ENCODE measurements at places on chromosomes 7 and 10.

- DNase-seq, result no peak
These were observed 38.6 kb upstream of the ARL4A start for GRCh38 chr7:12648704-12649261.

- DNase-seq, result no peak
These were observed 32.0 kb downstream of the SRRM3 start for GRCh38 chr7:76233538-76234281.

- no peak for DNase-seq
These were observed 19.9 kb upstream of the GGCT start for GRCh38 chr7:30524545-30524944.

GRCh38 chr7:102421706-102422240, 11.6 kb upstream of the ORAI2 start:
- no peak for DNase-seq

DNA sequence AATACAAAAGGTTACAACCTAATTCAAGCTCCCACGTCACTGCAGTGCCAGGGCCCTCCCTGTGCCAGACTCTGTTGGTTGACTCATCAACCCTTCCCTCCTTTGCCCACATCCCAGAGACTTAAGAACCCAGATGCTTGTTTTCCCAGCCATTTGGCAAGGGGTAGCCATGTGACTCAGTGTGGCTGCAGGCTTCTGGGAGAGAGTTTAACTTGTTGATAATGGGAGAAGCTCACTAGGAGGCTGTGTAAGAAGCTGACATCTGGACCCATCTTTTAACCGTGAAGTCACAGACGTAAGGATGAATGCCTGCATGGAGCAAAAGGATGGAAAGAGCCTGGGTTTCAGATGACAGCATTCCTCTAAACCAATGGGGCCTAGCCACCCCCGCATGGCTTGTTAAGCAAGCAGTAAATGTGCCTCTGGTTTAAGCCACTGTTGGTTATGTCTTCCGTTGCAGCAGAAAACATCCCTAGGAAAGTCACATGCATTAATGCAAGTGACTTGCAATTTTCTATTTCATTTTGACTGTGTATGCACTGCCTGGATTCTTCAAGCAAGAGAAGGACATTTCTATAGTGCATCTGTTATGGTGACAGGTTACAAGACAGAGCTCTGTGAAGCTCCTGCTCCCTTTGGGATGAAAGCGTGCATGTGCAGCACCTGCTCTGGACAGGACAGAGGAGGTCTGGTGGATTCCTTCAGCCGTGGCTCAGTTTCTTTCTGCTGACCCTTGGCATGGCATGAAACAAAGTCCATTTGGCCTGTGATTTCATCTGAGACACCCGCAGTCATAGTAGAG, 57.5 kb upstream of the CREB5 start:
- peak; percentile 24 for DNase-seq

GRCh38 chr10:5092848-5093790, 1.1 kb upstream of the AKR1C3 start:
- DNase-seq, result no peak

GRCh38 chr10:24306507-24306875, 97.6 kb downstream of the KIAA1217 start:
- no peak for DNase-seq

DNA sequence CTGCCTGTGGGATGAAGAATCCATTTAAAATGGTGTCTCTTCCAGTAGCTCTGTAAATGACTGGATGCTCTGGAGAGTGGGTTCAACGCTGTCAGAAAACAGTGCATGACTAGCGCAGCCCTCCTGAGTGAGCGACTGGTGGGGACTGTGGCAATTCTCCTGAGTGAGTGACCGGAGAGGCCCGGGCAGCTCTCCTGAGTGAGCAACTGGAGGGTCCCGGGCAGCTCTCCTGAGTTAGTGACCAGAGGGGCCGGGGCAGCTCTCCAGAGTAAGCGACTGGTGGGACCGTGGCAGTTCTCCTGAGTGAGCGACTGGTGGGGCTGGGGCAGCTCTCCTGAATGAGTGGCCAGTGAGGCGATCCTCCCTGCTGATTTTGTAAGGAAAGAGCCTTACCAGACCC, 85.5 kb downstream of the WDR37 start:
- no peak for DNase-seq

DNA sequence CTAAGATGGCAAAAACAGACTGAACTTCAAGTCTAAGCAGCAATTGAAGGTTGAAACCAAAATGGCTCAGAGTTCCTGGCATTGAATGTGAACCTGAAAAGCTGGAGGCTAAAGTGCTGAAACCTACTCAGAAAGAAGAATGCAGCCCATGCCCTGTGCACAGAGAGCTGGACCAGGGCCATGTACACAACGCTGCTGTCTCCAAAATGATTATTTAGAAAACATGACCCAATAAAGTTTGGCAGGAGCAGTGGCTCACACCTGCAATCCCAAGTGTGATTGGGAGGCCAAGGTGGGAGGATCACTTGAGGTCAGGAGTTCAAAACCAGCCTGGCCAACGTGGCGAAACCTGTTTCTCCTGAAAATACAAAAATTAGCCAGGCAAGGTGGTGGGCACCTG, 158.9 kb downstream of the AKR1D1 start:
- DNase-seq, result no peak

GRCh38 chr7:143987513-143987912, 12.6 kb upstream of the OR6B1 start:
- no peak for DNase-seq

- no peak for DNase-seq
These were observed 308.8 kb downstream of the PTPRN2 start for GRCh38 chr7:158278745-158279320.

GRCh38 chr7:25075459-25075858, 49.6 kb downstream of the CYCS start:
- no peak for DNase-seq

- no peak for DNase-seq
These were observed 1.2 kb upstream of the SDHAF3 start for GRCh38 chr7:97116308-97116707.

- DNase-seq, result no peak
These were observed 22.3 kb downstream of the CACUL1 start for GRCh38 chr10:118732245-118733165.

DNA sequence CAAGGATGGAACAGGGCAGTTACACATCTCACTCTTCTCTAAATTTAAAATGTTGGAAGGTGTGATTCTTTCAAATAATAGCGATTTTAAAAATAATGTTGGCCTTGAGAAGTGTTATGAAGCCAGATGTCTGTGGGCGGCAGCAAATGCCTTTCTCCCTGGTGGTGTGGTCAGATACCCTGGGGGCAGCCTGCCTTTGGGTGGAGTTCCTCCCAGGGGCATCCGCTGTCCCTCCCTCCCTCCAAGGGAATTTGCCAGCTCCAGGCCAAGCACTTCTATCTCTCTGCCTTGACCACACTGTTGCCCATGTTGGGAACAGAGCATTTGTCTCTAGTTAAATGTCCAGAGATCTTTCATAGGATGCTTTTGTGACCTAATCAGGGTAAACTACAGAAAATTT, 121.4 kb downstream of the POU6F2 start:
- no peak for DNase-seq

DNA sequence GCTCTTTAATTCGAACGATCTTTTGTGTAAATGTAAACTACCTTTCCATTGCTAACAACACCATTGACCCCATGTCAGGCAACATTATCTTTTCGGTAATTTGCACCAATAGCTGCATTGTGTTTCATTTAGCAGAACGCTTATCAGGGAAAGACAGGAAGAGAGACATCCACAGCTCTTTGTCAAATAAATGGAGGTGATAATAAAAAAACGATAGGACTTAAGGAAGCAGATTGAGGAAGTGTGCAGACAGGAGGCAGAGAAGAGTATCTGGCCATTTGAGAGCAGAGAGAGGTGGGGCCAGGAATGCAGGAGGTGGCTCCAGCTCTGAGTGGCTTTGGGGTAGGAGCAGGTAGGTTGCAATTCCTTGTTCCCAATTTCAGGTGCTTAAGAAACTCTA, 37.5 kb upstream of the ADARB2 start:
- no peak for DNase-seq

DNA sequence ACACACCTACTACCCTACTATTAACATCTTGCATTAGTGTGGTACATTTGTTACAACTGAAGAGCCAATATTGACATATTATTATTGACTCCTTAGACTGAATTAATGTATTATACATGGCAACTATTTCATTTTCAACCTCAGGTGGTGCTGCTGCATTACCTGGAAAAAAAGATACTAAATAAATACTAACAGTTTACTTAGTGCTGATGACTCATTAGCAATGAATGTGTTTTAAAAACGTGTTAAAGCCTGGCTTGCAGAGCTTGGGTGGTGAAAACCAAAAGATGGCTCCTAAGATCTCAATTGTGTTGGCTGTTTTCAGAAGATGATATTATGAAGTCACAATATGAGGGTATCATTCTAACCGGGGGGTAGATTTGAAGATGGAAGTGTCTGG, 34.8 kb downstream of the CFAP43 start:
- no peak for DNase-seq

- DNase-seq, result no peak
These were observed 43.0 kb downstream of the LOXL4 start for GRCh38 chr10:98224996-98225395.

GRCh38 chr10:25725917-25726716, 207.9 kb upstream of the MYO3A start:
- DNase-seq, result no peak

DNA sequence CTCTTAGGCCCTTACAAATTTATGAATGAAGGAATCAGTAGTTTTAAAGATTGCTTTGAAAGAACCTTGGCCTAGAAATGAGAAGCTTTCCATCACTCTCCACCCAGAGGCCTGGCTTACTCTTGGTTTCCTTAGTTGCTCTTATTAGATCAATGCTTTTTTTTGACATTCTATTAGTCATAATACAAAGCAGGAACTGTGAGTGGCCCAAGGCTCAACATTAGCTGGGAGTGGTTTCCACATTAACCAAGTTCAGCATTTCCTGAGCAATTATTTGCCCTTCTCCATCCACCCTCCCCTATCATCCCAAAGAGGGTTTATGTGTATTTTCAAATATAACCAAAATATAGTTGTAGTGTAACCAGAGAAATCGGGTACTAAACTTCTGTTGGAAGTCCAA, 103.4 kb upstream of the FAM204A start:
- DNase-seq, result no peak

GRCh38 chr7:74164985-74165456, 9.1 kb upstream of the EIF4H start:
- DNase-seq, result no peak

GRCh38 chr7:80037689-80038088, 96.9 kb upstream of the GNAI1 start:
- no peak for DNase-seq

GRCh38 chr10:101934686-101935305, 91.2 kb upstream of the KCNIP2 start:
- DNase-seq, result no peak

GRCh38 chr7:21495731-21496130, 47.1 kb upstream of the DNAH11 start:
- DNase-seq, result no peak

GRCh38 chr7:42843205-42843800, 68.6 kb downstream of the C7orf25 start:
- DNase-seq, result no peak

DNA sequence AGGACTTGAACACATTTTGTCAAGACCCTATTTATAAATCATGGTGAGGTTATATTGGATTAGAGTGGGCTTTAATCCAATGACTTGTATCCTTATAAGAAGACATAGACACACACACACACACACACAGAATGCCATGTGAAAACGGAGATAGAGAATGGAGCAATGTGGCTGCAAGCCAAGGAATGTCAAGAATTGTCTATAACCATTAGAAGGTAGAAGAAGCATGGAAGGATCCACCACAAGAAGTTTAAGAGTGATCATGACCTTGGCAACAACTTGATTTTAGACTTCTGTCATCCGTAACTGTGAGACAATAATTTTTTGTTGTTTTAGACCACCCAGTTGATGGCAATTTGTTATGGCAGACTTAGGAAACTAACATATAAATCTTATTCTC, 514.2 kb downstream of the TFEC start:
- DNase-seq, result no peak

- no peak for DNase-seq
These were observed 9.5 kb downstream of the TACC2 start for GRCh38 chr10:121998462-121998861.

- no peak for DNase-seq
These were observed 60.9 kb downstream of the TMEM130 start for GRCh38 chr7:98808751-98809460.

DNA sequence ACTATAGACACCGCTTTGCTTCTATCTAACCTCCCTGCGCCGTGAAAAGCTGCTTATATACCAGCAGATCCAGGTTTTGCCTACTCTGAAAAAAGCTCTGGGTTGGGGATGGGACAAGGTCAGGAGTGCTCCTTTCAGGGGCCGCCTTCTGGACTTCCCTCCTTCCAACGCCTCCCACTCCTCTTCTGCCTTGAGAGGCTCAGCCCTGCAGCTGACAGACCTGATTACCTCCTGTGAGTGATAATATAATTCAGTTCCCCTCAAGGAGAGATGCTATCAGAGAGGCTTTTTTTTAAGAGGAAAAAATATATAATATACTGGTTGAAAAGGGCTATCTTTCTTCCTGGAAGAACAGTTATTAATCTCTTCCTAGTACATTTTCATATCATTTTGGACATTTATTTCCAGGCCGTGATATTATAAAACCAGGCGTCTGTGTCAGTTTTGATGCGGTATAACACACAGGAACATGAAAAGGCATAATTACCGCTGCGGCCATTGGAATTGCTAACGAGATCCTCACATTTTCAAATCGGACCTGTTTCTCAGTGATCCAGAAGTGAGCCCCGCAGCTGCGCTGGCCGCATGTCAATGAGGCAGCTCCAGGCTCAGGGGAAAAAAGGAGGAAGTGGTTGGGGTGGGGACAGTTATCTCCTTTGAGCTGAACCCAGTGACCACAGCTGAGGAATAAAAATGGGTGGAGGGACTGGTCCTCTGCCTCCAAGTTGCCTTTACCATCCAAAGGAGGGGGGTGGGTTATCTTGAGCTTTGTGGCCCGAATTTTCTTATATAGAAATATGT, 457.1 kb downstream of the TYW1 start:
- no peak for DNase-seq

DNA sequence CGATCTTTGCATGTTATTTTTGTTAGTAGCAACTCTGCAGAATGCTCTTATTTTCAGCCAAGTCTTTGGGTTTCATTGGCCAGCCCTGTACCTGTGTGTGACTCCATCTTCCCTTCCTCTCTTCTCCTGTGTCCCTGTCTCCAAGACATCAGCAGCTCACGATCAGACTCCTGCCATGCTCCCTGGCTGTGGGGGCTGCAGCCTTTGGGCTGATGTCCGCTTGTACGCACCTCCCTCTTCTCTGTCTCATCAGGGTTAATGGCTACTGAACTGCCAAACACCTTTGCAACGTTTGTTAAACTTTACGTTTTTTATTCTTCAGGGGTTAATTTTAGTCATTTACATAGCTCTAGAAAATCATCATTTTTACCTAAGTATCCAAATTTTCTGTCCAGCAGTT, 103.5 kb upstream of the RET start:
- no peak for DNase-seq

Data from NCI-H524 treated with DMSO at 0.1 percent for 48 hours (cell line).